ENCODE measurements at places on chromosomes 3 and 15. TPM values are rescaled to one million over a fixed set of nuclear protein-coding genes. Genes with fewer than 3 reads are reported as not detected.

The CNBP gene
- total RNA-seq, result 237 TPM

The SERPINI1 gene
- 10.0 TPM for total RNA-seq

- DNase-seq, result no peak
Observed at GRCh38 chr3:139388821-139389551, 461 bp downstream of the COPB2 start.

DNA sequence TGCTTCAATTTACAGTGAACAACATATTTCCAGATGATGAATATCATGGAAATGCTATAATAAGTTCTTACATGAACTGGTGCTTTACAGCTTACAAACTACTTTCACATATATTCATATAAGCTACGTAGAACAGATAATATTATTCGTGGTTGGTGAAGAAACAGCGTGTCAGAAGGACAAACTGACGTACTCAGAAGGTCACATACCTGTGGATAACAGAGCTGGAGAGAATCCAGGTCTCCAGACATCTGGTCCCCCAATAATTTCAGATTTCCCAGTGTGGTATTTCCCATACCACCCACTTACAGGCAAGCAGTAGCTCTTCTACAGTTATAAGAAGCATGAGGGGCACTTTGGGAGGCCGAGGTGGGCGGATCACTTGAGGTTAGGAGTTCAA, 156.6 kb downstream of the PLD1 start:
- DNase-seq, result no peak

DNA sequence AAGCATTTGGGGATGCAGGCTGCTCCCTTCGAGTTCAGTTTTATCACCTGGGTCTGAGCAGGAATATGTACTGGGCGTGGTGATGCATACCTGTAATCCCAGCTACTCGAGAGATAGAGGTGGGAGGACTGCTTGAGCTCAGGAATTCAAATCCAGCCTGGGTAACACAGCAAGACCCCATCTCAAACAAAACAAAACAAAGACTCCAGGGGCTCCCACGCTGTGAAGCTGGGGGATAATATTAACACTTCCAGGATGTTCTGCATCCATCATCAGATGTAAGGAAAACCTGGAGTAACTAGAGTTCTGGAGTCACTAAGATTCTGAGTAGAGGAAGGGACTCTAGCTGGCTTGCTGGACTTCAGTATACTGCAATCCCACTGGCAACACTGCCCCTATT, 40.6 kb downstream of the LYZL4 start:
- no peak for DNase-seq

The SI gene
- not detected for total RNA-seq

- DNase-seq, result no peak
Observed at GRCh38 chr3:20657560-20657959, 471.6 kb upstream of the SGO1 start.

- DNase-seq, result no peak
Observed at GRCh38 chr3:52798978-52799476, 4.4 kb downstream of the ITIH3 start.

GRCh38 chr3:13561967-13562366, 13.0 kb downstream of the FBLN2 start:
- DNase-seq, result no peak

DNA sequence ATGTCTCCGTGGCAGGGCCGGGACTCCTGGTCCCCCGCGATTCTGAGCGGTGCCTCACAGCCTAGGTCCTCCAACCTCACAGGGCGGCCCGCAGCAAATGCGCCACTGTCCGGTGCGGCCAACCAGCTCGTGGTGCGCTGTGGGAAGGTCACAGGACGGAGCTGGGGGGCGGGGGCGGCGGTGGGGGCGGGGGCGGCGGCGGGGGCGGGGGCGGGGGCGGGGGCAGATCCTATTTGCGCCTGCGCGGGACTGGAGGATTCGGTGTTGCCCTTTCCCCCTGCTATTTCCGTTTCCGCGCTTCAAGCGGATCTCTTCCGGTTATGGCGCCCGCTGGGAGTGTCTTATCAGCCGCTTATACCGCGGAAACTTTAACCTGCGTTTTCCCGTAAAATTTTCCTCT, 106.7 kb upstream of the SNRPN start:
- DNase-seq, result peak; percentile 41

- no peak for DNase-seq
Observed at GRCh38 chr3:13708871-13709595, 160.1 kb downstream of the FBLN2 start.
